Activated CD4-positive, alpha-beta memory T cell treated with anti-CD3 and anti-CD28 coated beads, Interleukin-2, amount 10 ng/mL, durations not matched to agents 7 days and 5 days (primary cell): ENCODE measurements at places on chromosomes 5 and 9.
A peak's percentile ranks its signal among the peaks of the same experiment; 100 is the strongest.

GRCh38 chr5:175444060-175444904 lies at the start of gene DRD1:
DRD1 (minus strand) TSS chr5:175444182; CDS start chr5:175443099, 1,083 bp downstream.
- peak; percentile 49 for DNase-seq

DNA sequence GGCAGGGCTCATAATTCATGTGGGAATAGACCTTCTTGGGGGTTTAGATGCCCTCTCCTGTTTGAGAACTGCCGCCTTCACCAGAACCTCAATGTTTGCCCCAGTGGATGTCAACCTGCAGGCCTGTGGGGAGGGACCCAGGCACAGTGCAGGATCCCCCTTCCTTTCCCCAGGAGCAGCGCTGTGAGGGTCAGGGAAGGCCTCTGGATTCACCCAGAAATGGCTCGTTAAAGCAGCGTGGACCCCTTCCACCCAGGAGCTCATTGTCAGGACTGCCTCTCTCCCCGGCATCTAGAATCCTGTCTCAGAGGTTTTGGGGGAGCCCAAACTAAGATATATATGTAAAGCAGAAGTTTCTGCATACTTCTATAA lies 188.3 kb downstream of the GADD45G start:
- no peak for DNase-seq

GRCh38 chr5:92041911-92042660 lies 659.0 kb upstream of the ARRDC3 start:
- DNase-seq, result no peak

- peak; percentile 49 for DNase-seq
Observed at GRCh38 chr9:109918339-109919163, 138.6 kb downstream of the PALM2AKAP2 start.

DNA sequence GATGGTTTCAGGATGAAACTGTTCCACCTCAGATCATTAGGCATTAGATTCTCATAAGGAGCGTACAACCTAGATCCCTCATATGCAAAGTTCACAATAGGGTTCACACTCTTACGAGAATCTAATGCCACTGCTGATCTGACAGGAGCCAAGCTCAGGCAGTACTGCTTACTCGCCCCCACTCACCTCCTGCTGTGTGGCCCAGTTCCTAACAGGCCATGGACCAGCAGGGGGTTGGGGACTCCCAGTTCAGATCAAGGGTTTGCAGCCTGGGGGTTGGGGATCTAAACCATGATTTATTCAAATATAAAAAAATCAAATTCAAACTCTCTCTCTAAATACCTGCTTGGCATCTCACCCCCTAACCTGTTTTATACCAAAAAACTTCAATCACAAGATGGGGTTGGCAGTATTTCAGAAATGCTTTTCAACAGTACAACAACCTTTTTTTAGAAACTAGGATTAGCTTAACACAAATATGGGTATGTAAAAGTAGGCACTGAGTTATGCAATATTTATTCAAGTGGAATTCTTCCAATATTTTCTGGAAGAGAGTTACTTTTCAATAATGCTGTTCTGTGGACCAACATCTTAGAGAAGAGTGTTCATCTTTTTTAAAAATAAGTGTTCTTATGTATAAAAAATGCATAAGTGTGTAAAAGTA lies 30.1 kb upstream of the SLC12A2 start:
- DNase-seq, result no peak

GRCh38 chr5:33037076-33037475 lies 326.0 kb downstream of the NPR3 start:
- no peak for DNase-seq

DNA sequence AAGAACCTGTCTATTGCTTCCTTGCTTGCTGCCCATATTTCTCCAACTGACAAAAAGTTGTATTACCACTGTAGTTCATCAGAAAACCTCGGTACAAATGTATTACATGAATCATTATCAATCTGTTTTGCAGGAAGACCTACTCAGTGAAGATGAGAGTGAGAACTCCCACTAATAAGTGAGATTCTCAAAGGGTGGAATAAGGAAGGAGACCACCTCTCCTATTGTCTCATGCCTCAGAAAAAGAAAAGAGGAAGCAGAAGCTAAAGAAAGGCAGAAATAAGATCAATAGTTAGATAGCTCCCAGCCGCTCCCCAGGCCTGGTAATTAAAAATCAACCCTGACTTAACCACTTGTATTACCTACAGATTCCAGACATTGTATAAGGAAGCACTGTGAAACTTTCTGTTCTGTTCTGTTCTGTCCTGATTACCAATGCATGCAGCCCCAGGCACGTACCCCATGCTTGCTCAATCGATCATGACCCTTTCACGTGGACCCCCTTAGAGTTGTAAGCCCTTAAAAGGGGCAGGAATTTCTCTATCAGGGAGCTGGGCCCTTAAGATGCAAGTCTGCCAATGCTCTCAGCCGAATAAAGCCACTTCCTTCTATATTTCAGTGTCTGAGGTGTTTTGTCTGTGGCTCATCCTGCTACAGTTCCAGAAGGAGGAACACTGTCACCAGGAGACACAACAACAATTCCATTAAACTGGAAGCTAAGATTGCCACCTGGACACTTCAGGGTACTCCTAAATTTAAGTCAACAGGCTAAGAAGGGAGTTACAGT lies 152.5 kb upstream of the COX7C start:
- no peak for DNase-seq

DNA sequence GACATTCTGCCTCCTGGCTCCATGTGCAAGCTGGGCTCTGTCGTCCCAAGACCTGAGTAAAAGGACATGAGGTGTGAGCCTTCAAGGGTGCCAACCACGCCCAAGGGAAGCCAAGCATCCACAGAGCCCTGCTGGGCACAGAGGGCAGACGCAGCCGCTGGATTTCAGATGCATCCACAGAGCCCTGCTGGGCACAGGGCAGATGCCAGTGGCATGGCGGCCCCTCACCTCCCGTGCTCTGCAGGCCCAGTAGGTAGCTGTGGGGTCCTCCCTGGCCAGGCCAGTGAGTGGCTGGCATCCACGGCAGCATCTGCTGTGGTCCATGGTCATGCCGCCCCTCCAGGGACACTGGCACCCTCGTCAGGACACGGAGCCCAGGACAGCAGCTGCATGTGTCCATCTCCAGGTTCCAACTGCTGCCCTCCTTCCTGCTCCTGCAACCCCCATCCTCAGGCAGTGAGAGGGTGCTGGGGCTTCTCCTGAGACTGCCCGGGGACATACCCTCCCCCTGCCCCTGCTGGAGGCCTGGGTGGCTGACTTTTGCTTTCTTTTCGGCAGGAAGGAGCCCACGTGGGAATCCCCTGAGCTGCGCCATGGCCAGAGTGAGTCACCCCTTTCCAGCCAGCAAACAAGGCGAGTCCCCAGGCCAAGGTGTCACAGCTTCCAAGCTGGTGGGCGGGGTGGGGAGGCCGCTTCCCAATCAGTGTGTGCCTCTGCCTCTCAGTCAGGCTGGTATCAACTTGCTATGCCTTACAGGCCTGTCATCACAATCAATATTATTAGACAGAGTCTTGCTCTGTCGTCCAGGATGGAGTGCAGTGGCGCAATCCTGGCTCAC lies 4.0 kb upstream of the TRAF2 start:
- peak; percentile 90 for DNase-seq

GRCh38 chr5:172421020-172421419 lies 33.3 kb downstream of the SH3PXD2B start:
- no peak for DNase-seq

- DNase-seq, result no peak
Observed at GRCh38 chr9:92517046-92517445, 18.7 kb downstream of the ECM2 start.

DNA sequence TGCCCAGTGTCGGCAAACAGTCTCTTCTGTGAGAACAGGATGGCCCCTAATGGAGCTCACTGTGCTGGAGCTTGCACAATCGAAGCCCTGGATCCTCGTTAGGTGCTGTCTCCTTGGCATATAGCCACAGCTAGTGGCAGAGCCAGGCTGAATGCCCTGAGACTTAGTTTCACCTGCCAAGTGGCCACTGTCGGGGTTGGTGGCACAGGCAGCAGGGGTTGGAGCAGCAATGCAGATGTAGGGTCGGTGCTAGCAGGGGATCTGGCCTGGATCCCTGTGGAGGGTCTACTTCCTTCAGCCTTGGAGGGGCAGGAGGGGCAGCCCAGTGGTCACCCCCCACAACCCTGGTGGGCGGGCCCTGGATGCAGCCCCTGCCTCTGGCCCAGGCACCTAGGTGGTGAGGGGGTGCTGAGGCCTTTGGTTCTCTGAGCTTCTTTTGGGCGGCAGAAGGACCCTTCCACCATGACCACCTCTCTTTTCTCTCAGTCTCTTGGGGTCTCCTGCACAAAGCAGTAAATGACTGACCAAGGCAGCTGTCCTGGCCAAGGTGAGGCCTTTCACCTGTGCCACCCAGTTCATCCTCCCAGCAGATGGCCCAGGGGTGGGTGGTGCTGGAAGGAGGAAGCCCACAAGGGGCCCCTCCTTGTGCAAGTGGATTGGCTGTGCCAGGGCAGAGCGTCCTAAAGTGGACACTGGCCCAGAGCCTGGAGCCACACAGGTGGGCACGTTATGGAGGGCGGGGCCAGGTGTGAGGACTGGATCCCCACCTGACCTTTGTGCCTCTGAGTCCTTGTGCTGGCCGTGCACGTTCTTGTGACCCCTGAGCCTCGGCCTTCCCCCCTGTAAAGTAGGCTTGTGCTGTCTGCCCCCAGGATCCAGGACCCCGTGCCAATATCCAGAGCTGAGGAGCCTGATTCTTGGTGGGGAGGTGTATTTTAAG lies 44.8 kb downstream of the PHF2 start:
- no peak for DNase-seq

GRCh38 chr5:168171901-168172759 lies 119.3 kb upstream of the WWC1 start:
- no peak for DNase-seq

- no peak for DNase-seq
Observed at GRCh38 chr5:127970854-127971425, 112.6 kb upstream of the SLC12A2 start.

DNA sequence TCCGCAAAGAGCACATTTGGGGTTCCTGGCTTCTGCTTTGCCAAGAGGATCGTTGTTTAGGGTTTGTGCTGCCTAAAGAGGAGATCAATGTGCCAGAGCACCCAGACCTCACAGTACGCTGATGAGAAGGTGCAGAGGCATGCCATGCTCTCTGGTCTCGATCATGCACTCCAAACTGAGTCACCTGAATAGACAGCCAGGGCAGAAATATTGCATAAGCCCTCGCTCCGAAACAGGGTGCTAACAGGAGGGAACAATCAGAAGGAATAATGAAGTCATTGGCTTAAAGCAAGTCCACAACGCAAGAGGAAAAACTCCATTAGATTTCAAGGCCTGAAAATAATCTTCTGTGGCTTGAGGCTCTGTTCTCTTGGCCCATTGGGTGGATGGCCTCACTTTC lies 124.3 kb downstream of the GCNT1 start:
- DNase-seq, result no peak

DNA sequence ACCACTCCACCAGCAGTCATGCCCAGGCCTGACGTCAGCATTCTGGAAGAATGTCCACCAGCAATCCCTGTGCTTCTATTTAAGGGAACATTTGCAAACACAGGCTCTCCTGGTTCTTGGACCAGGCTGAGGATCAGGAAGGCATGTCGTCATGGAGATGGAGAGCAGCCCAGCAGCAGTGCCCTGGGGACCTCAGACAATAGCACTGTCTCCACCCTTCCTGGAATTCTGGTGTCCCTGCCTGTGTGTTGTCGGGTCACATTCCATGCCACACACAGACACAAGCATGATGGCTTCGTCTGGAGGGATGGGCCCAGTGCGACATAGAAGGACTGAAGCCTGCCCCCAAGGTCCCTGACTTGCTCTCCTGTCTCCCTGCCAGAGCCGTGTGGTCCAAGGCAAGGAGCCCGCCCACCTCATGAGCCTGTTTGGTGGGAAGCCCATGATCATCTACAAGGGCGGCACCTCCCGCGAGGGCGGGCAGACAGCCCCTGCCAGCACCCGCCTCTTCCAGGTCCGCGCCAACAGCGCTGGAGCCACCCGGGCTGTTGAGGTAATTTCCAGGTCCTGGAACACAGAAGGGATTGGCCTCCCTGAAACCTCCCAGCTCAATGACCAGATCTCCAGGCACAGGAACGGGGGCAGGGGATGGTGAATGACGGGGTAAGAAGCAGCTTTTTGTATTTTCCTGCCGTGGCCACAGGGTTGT lies 43.8 kb downstream of the STOM start:
- DNase-seq, result no peak

DNA sequence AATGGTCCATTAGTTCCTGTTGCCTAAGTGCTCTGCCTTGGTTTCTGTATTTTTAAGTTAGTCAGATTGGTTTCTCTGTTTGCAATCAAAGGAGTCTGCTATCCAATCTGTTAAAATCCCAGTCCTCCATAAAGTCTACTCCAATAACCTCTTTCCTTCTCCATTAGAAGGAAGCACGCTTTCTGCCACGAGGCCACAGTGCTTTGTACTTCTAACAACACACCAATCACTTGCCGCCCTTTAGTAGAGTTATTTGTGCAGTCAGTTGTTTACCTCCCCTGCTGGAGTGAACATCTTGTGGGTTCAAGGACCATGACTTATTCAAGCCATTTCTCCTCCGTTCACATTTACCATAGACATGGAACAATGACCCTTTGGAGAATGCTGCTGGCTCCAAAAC lies 69.0 kb downstream of the GLRA1 start:
- no peak for DNase-seq

DNA sequence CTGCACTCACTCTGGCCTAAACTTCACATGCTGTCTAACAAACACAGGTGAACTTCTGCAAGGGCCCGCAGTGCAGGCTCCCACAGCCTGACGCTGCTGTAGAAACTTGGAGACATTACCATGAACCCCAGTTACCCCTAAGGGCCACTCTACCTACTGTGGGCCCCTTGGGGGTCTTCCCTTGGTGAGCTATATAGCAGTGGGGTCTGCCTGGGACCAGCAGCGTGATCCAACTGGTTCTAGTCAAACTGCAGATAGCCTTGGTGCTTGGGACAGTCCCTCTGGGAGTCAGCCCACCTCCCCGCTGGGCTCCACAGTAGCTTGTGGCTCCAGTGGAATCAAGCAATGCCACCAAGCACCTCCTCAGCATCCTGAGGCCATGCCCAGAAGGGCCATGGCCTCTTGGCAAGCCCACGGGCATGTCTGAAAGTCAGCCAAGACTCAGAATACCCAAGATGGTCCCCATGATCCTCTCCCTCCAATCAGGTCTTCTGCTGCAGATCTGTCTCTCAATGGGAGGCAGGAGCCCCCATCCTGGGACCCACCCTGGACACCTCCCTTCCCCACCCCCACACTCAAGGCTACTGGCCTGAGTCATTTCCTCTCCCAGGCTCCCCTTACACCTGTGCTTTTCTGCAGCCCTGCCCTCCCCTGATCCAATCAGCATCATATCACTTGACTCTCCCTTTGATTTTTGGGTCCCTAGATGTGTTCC lies 230.0 kb upstream of the IRX1 start:
- DNase-seq, result no peak

DNA sequence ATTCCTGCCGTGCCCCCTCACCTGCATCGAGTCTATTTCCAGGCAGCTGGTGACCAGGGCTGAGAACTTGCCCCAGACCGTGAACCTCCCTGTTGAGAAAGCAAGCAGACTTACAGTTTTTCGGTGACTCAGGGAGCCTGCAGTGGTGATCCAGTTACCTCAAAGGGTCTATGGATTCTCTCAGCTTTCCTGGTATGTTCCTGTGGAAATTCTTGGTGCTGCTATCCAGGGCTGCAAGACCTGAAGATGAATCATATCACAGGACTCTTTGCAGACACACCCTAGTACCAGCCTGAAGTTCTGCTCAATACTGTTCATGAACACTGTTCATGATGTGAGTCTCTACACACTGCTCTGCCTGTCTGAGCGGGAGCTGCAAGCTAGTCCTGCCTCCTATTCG lies 154.7 kb downstream of the WDR70 start:
- no peak for DNase-seq
